ENCODE measurements at places on chromosomes 16 and 17.

DNA sequence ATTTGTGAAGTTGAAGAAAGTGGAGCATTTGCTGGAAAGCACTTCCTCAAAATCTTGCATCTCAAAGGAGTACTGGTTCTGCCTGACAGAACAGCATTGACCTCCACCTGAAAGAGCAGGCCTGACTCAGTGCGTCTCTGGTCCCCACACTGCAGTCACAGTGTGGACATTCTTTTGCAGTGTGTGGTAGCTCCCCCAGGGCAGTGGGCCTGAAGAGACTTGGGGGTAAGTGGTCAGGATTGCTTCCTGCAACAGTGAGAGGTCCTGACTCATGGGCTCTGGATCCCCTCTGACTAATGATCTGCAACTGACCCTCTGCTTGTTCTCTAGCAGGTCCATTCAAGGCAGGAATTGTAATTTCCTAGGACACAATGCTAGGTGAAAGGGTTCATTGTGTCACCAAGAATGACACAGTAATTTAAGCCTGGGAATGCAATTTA is 204.9 kb upstream of the KCNJ16 start:
- DNase-seq = no peak

DNA sequence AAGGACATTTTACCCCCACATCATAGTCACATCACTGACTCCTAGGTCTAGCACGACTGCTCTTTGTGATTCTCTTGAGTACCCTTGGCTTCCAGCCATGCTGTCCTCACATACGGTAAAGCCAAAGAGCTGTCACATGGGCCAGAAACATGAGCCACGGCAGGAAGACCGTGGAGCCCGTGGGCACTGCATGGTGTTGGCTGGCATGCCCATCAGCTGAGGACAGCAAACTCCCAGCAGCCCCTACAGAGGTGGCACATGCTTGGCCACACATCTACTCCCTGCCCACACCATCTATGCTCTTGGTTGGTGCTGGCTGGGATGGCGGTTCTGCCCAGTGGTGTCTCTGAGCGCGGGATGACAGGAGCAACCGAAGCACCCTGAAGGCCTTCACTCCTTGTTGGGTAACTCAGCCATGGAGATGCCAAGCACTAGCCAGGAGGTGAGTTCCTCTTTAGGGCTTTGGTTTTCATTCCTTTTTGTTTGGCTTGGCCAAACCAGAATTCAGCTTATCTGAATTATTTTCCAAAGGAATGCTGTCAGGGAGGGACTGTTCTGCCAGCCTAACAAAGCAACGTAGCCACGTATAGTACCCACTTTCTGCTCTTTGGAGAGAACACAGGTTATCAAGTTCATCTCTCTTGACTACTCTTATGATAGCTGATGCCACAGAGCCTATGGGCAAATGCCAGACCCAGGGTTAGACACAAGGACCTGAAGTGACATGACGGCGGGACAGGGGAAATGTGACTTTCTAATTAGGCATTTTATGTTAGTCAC is 10.0 kb downstream of the TNFAIP1 start:
- no peak for DNase-seq

DNA sequence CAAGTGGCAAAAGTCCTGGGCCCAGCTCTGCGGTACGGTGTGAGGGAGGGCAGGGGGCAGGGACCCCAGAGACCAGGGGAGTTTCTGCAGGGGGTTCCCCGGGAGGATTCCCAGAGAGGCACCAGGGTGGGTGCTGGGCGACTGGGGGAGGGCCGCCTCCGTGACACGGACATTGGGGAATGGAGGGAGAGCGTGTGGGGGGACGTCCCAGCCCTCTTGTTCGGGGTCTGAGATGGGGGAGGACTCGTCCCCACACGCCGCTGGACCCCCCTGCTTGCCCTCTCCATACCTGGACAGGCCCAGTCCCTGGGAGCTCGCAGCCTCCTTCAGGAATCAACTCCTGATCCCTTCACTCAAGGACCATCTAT is 26.3 kb upstream of the C1QTNF8 start:
- no peak for DNase-seq

DNA sequence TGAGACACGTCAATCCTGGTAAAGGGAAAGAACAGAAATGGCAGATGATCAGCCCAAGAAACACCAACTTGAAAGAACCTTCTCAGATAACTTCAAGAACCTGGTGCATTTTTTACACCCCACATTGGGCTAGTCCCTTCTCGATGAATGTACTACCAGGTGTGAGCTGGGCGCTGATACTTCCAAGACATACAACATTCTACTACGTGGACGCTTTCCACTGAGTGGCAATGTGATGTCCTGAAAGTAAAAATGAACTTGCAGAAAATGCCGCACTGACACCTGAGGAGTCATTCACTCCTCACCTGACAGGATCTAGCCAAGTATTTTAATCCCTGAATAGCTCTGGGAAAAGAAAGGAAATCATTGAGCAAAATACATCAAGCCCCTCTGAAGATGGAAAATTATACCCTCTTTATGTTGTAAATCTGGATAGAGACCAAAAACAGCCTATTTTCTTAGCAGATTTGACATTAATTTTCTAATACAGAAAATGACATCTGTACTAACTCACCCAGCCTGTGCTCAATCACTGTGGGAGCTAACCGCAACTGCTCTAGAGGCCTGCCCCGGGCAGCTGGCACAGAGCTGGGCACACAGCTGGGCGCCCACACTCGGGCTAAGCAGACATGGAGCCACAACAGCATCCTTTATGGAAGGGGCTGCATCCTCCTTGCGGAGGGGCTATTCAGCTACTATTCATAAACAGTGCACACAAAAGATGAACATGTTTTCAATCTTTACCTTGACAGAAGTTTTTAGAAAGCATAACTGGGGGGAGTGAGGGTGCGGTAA is 16.2 kb downstream of the SNN start:
- no peak for DNase-seq

- DNase-seq = no peak
Observed at GRCh38 chr16:77794586-77794985, 6.2 kb downstream of the VAT1L start.

DNA sequence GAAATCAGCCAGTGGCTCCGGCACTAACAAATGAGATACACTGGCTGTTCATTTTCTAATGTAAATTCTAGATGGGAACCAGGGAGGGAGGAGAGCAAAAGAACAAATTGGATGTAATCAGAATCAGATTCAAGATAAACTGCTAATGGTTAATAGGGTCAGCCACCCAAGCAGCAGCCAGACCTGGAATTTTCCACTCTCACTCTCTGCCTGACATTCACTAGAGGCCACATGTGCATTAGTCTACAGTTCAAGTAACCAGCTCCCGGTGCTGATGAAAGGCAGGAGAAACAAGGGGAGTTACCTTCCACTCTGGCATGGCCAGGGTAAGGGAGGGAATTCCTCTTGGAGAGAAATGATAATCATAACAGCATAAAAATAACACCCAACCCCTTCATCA is 597.7 kb downstream of the TOX3 start:
- no peak for DNase-seq

- DNase-seq = no peak
Observed at GRCh38 chr17:18324140-18325050, 9.3 kb downstream of the SMCR8 start.

- peak; percentile 35 for DNase-seq
Observed at GRCh38 chr17:43814714-43815113, 18.2 kb downstream of the MPP3 start.

GRCh38 chr16:49547448-49547847 is 173.8 kb downstream of the C16orf78 start:
- no peak for DNase-seq

DNA sequence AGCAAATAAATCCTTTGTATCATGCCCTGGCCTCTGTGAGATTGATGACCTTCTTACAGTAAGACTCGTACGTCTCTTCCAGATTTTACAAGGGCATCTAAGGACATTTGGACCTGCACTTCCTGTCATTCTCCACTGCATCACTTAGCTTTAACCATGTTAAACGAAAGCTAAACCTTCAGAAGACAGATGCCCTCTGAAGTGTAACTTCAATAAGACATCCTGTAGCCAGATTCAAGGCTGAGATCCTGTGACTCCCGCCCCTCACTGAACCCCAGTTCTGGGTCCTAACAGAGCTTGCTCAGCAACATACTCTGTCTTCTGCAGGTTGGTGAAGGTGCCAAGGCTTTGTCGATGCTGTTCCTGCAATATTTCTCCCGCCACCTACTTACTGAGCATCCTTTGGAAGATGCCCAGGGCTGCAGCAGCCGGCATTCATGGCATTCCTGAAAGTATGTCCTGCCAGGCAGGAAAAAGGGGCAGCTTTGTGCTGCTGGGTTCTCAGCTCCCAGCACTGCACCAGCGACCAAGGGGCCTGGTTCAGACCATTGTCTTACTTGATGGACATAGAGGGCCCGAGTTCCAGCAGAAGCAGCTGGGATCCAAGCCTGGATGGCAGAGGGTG is 131.1 kb downstream of the AXIN2 start:
- DNase-seq = no peak

DNA sequence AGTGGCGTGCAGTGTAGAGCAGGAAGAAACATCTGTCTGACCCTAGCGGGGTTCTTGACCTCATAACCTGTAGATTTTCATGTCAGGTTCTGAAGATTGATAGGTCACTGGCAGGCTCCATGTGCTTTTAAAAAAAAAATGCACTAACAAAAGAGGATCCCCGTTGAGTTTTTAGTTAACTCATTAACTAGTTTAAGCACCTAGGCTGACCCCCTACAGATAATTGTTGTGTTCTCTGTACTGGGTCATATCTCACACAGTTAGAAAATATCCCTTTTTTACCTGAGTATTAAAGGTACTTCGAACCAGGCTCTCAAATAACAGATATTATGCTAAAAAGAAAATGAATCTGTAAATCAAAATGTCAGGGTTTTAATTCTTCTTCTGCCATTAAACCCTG is 676.6 kb downstream of the CDH11 start:
- DNase-seq = no peak

DNA sequence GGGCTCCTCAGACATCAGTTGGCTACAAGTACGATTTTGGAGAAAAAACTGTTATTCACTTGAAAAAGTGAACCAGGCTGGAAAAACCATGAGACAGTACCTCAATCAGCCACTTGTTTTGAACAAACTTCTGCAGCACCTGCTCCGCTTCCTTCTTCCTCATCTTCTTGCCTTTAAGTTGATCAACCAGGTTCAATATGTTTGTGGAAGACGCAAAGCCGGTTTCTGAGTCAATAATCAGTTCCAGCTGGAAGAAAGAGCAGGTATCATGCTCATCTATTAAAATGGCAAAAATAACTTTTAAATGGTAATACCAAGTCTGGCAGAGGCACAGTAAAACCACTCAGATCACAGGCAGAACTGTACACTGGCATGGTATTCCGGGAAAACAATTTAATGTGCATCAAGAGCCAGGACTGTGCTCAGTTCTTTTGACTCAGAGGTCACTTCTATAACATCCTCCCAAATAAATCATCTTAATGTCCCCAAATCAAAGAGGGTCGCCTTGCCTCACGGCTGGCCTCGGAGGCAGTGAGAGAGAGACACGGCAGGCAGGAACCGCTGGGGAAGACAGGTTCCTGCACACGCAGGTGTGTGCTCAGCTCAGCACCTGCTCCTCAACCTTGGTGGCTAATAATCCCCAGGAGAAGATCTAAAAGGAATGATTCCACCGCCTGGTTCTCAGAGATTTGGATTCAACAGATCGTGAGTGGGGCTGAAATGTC is 29.7 kb downstream of the KDM8 start:
- no peak for DNase-seq

- DNase-seq = no peak
Observed at GRCh38 chr17:45372325-45372869, 55.6 kb upstream of the MAP3K14 start.

DNA sequence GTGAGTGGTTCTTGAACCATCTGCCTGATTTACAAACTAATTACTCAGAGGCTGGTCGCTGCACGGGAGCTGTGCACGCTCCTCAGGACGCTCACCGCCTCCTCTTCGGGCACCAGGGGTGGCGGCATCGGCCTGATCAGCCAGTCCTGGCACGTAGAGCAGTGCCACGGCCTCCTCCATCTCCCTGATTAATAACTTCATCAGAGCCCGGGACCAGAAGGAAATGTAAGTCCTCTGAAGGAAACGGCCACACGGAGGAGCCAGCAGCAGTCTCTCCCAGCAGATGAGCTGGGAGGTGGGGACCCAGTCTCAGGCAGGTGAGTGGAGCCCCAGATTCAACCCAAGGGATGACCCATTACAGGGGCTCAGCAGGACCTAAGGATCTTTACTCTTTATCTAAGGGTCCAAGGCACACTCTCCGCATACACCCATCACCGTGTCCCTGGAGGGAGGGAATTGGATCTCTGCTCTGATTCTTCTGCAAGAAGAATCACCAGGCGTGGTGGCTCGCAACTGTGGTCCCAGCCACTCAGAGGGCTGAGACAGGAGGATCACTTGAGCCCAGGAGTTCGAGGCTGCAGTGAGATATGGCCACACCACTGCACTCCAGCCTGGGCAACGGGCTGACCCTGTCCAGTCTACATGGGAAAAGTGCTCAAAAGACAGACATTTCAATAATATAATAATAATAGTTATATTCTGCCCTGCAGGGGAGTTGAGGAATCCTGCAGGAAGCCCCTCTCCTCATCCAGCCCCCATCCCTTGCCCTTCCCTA is 366.5 kb downstream of the SEC14L1 start:
- DNase-seq = no peak

DNA sequence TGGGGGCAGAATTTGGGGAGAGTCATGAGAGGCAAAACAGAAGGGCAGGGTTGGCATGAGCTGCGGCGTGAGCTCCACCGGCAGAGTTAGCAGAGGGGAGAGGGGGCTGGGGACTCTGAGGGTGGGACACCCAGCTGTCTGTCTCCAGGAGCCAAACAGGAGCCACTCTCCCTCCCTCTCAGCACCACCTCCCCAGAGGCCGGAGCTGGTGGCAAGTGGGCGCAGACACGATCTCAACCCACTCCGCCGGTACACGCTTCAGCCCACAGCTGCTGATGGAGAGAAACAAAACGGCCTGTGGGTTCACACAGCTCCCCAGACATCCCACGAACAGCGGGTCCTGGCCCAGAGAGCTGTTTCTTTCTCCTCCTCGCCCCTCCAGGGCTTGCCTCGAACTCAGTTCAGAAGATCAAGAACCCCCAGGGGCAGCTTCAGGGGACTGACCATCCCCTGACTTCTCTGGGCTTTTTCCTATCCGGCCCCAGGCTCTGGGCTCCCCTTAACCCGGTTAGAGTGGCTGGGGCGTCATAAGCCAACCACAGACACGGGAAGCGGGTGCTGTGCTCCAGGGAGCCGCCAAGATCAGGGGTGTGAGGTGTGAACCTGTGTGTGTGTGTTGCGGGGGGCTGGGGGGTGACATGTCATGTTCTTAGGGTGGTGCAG is 7.6 kb downstream of the RHBDF2 start:
- DNase-seq = no peak

- no peak for DNase-seq
Observed at GRCh38 chr17:66812571-66812970, 22.3 kb upstream of the CACNG5 start.

DNA sequence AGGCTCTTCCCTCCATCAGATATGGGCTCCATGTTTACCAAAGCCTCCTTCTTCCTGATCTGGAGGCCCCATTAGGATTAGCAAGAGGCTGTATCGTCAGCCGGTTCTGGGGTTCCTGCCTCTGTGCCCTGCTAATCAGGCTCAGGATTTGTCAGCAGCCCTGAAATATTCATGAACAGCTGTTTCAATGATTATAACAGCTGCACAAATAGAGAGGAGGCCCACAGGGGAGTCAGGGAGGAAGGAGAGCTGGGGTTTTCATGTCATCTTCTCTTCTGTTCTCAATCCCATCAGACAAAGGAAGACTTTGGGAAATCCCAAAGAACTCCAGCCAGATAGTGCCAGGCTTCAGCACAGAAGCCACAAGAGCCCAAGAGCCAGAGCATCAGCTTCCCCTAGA is 72.3 kb upstream of the MMP2 start:
- DNase-seq = no peak

Measured in MV-4-11 (cell line).